ENCODE measurements at places on chromosomes 6 and 20. TPM values are rescaled to one million over a fixed set of nuclear protein-coding genes. Genes with fewer than 3 reads are reported as not detected.

The ACSS1 gene
- polyA plus RNA-seq = 42.8 TPM

DNA sequence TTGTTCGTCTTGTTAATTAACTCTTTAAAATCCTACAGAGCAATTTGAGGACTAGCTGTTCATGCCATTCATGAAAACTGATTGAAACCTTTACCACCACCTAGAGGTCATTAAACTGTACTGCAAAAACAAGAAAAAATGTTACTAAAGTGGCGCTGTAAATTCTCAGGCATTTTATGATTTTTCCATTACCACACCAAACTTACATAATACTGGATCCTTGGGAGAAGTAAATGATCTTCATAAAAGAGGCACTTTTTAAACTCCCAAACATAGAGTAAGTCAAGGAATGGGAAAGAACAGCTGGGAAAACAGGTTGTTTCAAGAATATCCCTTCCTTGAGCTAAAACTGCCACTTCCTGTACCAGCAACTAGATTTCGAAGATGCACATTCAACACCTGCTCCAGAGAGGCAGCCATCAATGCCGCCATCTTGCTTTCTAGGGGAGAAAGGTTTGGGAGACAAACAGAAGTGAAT is 54.3 kb downstream of the MYLIP start:
- DNase-seq = no peak

DNA sequence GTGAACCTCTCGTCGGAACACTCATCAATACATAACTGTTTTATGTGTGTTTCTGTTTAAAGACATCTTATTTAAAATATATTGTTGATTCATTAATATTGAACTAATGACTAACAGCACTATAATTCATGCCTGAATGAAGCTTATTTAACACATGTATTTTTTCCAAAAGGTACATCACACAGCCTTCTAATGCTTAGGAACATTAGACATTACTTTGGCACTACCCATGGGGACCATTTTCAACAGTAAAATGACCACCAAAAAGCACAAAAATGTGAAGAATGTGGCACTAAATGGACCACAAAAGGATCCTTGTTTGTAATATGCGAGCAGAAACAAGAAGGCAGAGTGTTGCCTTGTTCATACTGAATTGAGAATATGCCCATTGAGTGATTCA is 109.2 kb downstream of the CEP57L1 start:
- no peak for DNase-seq

DNA sequence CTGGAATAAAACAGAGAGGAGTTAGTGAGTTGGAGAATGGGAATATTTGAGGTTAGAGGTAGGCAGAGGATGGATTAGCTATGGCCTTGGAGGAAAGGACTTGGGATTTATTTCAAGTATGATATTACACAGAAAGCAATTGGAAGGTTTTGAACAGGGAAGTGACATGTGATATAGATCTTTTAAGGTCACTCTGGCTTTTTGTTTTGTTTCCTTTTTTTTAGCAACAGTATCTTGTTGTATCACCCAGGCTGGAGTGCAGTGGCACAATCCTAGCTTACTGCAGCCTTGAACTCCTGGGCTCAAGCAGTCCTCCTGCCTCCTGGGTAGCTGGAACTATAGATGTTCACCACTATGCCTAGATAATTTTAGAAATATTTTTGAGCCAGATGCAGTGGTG is 190.3 kb downstream of the UTRN start:
- no peak for DNase-seq

The CST7 gene
- polyA plus RNA-seq = 0.84 TPM

The SUPT3H gene
- 26.1 TPM for polyA plus RNA-seq

Data from left lung (tissue), 14 donors.